ENCODE measurements at places on chromosomes 3 and 15.
A peak's percentile ranks its signal among the peaks of the same experiment; 100 is the strongest.

- DNase-seq, result no peak
These were observed 89.6 kb downstream of the FAM43A start for GRCh38 chr3:194775266-194775665.

GRCh38 chr3:71227270-71227661 lies 356.3 kb downstream of the FOXP1 start:
- no peak for DNase-seq

DNA sequence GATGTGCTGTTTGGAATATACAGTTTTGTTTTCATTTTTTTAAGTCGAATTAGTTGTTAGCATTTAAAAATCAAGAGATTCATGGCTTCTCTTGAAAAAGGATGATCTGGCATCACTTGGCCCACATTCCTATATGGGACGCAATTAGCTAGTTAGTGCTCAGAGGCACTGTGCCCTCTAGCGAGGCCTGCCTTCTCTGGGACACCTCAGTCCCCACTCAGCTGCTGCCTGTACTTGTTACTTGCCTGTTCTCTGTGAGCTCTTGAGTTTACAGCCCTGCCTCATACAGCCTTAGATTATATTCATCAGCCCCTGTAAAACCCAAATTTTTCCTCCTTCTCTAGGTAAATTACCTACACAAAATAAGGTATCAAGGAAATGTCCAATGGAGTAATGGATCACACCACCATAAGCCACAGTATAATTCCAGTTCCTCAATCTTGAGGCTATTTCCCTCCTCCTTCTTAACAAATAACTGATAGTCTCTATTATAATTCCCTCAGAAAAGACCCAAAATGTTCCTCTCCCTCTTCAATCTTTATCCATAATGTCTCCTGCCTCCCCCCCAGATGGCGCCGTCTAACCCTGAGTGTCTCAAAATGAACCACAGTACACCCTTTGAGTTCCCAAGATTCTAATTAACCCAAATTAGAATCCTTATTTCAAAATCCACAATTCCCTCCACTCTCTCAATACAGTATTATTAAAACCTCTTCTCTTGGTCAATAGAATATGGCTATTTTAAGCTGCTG lies 2.7 kb downstream of the ZMAT3 start:
- DNase-seq, result peak; percentile 58

DNA sequence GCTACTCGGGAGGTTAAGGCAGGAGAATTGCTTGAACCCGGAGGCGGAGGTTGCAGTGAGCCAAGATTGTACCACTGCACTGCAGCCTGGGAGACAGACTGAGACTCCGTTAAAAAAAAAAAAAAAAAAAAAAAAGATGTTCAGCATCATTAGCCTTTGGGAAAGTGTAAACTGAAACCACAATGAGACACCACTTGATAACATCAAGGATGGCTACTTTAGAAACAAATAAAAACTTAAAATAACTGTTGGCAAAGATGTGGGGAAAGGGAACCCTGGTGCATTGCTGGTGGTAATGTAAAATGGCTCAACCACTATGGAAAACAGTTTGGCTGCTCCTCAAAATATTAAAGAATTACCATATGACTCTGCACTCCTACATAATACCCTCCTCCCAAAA lies 1.9 kb downstream of the LEO1 start:
- no peak for DNase-seq

DNA sequence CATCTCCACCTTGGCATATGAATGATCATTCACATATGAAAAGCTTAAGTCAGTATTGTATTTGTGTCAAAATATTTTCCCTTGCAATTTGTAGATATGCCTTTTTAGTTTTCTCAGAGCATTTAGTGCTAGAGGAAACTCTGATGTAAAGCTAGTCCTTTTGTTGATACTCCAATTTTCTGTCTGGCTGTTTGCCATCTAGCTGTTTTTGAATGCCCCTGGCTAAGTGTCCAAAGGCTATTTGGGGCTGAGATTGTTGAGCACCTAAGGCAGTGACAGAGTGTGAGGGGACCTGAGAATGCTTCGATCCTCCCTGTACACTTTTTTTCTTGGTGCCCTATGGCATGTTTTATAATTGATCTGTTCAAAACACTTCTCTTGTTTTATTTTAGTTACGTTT lies 3.1 kb downstream of the SLC51B start:
- DNase-seq, result no peak

GRCh38 chr15:73862276-73862675 lies 11.1 kb upstream of the TBC1D21 start:
- no peak for DNase-seq

- no peak for DNase-seq
These were observed 75.6 kb upstream of the TNIK start for GRCh38 chr3:171535799-171536198.

GRCh38 chr3:27715863-27716262 lies 6.3 kb downstream of the EOMES start:
- DNase-seq, result no peak

DNA sequence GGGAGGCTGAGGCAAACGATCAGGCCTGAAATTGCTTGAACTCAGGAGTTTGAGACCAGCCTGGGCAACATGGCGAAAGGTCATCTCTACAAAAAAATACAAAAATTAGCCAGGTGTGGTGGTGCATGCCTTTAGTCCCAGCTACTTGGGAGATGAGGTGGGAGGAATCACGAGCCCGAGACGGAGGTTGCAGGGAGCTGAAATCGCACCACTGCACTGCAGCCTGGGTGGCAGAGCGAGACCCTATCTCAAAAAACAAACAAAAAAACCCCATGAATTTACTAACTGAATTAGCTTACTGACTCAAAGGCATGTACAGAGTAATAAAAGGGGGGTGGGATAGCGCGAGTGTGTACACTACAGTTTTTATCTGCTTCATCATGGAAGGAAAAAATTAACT lies 19.3 kb downstream of the ARF4 start:
- DNase-seq, result no peak

- DNase-seq, result no peak
These were observed 52.8 kb upstream of the LRIG1 start for GRCh38 chr3:66553441-66554113.

DNA sequence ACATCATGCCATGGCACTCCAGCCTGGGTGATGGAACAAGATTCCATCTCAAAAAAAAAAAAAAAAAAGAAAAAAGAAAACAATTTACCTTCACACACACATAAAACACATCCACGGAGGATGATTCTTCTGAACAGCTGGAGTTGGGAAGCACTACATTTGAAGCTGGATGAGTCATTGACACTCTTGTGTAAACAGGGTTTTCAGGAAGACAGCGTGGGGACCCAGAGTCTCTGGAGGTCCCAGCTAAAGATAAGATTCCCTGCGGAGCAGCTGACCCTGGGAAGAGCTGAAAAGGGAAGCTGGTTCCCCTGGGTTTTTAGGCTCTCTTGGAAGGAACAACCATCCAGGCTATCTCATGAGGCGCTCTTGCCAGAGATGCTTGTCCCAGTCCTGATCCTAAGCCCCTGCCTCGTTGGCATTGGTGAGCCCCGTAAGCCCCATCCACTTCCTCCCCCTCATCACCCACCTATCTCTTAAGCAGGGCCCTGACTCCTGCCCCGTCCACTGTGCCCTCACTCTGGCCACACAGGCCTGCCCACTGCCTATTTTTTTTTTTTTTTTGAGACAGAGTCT lies 32.0 kb upstream of the FURIN start:
- no peak for DNase-seq

DNA sequence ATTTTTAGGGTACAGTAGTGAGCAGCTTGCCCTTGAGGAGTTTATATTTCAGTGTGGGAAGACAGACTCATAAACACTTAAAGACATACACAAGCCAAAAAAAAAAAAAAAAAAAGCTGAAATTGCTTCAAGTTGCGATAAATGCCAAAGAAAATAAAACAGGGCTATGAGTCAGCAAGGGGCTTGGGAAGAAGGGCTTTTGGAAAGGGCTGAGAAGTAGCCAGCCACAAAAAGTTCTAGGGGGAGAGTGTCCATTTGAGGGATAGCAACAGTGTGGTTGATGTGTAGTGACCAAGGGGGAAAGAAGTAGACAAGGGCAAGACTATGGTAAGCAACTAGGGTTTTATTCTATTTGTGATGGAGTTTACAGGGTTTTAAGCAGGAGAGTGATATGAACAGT lies 185.5 kb downstream of the ADAMTS9 start:
- DNase-seq, result no peak

Data from activated CD8-positive, alpha-beta T cell treated with anti-CD3 and anti-CD28 coated beads for 36 hours (primary cell).